ENCODE measurements at places on chromosomes 6 and 20.

DNA sequence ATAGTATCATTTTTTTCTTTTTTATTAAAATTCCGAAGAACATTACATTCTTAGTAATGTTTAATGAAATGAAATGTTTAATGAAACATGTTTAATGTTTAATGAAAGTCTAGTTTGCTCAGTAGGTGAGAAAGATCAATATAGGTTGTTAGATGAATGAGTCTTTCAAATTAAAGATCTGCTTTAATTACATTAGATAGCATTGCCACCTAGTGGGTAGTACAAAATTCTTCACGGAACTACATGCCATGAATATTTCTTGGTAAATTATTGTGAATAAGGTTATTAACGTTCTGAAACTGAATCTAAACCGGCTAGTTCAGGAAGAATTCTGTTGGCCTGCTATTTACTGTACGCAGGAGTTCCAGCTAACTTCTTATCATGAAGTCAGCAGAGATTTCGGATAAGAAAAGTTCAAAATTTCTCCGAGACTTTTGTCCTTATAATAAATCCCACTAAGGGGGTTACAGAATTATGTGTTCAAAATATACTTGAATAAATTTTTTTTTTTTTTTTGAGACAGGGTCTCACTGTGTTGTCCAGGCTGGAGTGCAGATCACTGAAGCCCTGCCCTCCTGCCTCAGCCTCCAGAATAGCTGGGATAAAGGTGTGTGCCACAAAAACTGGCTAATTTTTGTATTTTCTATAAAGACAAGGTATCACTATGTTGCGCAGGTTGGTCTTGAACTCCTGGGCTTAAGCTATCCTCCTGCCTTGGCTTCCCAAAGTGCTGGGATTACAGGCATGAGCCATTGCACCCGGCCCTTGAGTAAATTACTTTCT is 7.9 kb upstream of the GMNN start:
- no peak for DNase-seq

- no peak for DNase-seq
Measured at GRCh38 chr20:54793291-54793992, 318.0 kb downstream of the DOK5 start.

- no peak for DNase-seq
Measured at GRCh38 chr20:56630086-56630493, 984 bp downstream of the TFAP2C start.

DNA sequence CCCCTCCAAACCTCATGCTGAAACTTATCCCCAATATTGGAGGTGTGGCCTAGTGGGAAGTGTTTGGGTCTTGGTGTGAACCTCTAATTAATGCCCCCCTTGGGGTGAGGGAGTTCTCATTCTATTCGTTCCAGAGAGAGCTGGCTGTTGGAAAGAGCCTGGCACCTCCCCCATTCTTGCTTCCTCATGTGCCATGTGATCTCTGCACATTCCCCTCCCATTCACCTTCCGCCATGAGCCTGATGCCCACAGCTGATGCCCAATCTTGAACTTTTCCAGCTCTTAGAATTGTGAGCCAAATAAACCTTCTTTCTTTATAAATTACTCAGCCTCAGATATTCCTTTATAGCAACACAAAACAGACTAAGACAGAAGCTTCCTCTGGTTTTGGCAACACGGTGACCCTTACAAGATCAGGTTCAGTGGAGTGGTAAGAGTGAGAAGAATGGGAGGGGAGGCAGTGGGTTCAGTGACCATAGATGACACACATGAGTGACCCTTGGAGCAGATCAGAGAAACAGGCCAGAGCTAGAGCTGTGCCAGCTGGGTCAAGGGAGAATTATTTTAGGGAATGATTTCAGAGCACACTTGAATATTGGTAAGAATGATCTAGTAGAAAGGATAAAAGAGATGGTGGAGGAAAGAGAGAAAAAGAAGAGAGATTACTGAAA is 176.4 kb downstream of the LY86 start:
- no peak for DNase-seq

DNA sequence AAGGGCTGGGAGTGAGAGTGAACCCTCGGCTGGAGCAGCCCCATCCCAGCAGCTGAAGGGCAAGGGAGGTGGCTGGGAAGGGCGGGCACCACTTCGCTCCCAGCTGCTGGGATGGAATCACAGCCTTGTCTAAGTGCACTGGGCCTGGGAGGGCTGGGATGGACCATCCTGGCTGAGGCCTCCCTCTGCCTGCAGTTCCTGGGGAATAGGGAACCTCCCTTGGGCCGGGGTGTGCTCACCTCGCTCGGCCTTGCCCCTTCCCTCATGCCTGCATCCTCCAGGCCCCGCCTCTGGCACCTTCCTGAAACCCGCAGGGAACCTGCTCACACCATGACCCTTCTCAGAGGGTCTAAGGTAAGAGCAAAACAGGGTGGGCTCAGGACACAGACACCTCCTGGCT is 53.7 kb downstream of the SMOC2 start:
- no peak for DNase-seq

GRCh38 chr6:114446342-114446741 is 103.5 kb upstream of the HS3ST5 start:
- no peak for DNase-seq

DNA sequence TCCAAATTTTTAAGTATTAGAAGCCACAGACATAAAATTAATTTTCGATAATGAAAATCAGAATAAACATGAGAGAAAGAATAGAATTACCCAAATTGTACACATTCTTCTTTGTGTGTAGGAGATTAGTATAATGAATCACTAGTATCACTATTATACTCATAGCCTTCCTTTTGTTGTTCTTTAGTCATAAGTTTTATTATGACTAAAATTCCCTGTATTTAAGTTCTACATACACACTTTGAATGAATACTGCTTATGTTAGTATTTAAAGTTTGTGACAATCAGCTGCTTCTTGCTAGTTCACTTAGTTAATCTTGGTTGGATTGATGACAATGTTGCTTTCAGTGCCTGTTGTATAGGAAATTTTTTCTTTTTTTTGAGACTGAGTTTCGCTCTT is 72.7 kb downstream of the CCDC170 start:
- no peak for DNase-seq

- no peak for DNase-seq
Measured at GRCh38 chr6:89830170-89830809, 610 bp downstream of the CASP8AP2 start.

DNA sequence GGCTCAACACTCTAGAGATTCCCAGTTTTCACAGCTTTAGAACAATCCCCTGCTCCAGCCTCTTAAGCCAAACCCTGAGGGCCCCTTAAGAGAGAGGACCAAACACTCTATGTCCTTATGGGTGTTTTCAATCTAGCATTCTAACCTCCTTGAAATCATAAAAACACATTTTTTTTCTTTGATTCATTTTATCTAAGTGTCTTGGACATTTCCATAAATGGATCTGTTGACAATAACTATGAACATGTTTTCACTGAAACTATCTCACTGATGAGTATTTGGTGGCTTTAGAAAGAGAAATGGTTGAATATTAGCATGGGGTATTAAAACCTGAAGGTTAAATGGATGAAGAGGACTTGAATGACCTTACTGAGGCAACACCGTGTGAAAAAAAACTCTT is 27.6 kb upstream of the PDE7B start:
- DNase-seq: no peak

DNA sequence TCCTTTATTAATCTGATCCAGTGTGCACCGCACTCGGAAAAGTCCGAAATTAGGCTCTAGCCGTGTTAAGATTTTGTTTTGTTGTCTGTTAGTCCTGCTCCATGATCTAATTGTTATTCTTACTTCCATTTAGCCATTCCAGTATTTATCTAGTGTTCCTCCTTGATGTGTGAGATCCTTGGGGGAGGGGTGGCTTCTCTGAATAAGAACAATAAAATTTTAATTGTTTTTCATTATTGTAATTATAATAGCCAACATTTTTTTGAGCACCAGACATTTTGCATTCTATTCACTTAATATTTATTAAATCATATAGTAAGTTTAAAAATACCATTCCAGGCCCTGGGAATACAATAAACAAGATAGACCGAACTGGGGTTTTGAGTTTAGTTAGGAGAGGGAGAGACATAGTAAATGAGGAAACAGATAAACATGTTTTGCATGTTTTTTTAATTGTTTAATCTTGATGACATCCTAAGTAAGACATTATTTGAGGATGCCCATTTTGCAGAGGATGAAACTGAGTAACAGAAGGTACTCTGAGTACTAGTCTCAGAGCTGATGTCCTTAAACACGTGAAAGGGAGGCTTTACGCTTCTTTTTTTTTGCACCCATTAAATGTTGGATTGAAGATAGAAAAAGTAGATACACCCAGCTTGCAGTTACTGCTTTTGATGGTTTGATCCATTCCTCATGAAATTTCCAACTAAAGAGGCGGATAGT is 1.2 kb downstream of the CBFA2T2 start:
- DNase-seq: no peak

DNA sequence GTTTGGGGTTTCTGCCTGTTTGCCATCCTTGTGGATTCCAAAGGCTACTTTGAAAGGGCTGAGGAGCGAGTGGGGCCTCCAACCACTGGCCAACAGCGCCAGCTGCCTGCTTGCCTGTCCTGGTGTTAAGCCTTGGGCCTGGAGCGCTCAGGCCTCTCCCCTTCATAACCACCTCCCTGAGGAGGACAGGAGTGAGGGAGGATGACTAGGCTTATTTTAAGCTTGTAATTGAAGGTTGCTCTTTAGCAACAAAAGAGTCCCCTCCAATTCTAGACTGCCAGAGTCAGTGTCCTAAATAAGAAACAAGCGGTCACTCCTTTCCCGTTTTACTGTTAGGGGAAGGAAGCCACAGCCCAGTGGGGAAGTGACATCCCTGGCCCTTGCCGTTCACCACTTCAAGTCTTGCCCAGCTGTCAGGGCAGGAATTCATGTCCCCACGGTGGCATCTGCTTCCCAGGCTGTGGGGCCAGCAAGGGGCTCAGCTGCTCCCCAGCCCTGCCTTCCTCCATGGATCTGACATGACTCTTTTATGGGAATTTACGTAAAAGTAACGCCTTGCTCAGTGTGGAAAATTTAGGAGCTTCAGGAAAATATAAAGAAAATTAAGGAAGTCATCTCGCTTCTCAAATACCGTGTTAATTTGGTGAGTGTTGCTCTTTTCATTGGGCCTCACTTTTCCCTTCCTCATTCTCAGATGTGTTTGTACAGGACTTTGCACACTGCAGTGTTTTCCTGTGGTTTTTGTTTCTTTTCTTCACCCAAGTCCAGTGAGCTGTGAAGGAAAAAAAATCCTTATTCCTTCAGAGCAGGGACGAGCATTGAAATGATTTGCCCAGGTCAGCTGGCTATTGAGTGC is 57.8 kb downstream of the SSR1 start:
- no peak for DNase-seq
